ENCODE measurements at places on chromosomes 6 and 20. TPM values are rescaled to one million over a fixed set of nuclear protein-coding genes. Genes with fewer than 3 reads are reported as not detected.

DNA sequence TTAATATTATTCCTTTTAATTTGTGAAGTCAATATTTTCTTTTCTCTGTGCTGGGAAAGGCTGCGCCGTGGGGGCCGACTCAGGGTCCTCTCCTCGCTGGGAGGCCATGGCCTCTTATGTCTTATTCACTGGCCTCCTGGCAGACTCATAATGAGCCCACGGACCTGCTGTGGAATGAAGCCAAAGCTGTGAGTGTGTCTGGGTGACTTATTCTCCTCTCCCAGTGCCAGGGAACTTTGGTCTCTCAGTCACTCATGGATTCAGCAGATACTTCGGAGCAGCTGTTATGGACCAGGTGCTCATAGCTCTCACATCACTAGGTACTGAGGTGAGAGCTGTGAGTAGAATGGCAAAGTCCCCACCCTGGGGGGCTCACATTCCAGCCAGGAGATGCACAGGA is 297.6 kb downstream of the CDH26 start:
- no peak for DNase-seq
- H3K27ac ChIP-seq, result no peak overlapping the region
- no peak overlapping the region for H3K4me3 ChIP-seq
- no peaks in the 10 kb centered on the region for H3K27me3 ChIP-seq
- H3K36me3 ChIP-seq, result no peaks in the 10 kb centered on the region

ANKEF1 gene
- 4.8 TPM for total RNA-seq

DNA sequence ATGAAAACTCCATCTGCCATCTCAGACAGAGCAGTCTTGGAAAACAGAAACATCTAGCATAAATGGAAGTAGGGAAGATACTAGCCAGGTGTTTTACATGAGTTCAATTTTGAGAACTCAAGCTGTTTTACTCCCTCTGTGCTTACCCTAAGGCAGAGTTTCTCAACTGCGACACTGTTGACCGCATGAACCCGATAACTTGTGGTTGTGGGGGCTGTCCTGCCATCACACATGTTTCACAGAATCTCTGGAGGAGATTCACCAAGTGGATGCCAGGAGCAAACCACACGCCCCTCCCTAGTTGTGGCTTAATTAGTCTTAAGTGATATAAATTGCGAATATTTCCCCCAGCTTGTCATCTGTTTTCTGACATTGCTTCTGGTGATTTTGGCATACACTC is 2.3 kb upstream of the SERPINB6 start:
- H3K36me3 ChIP-seq, result no peaks in the 10 kb centered on the region
- no peak overlapping the region for H3K4me3 ChIP-seq
- H3K27me3 ChIP-seq, result no peaks in the 10 kb centered on the region
- no peaks in the 10 kb centered on the region for H3K4me1 ChIP-seq
- peak; percentile 17 for DNase-seq

GRCh38 chr20:12201289-12201991 is 283.7 kb downstream of the BTBD3 start:
- H3K36me3 ChIP-seq, result no peaks in the 10 kb centered on the region
- H3K4me1 ChIP-seq, result no peaks in the 10 kb centered on the region
- no peak overlapping the region for H3K4me3 ChIP-seq
- no peak for DNase-seq

DNA sequence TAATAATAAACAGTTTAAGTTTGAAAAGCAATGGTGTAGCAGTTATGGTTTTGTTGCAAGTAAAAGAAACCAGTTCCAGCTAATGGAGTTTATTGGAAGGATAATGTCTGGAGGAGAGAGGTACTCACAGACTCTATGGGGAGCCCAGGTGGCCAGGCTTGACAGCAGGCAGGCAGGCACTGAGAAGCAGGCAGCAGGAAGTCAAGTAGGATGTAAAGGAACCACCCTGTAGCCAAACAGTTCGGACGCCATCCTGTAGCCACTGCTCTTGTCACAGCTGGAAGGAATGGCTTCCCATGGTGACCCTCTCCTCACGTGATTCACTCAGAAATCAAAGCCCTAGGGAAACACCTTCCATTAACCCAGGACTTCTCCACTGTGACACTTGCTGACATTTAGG is 96.7 kb upstream of the MC3R start:
- no peak for DNase-seq
- H3K4me3 ChIP-seq, result no peak overlapping the region
- H3K4me1 ChIP-seq, result no peaks in the 10 kb centered on the region
- H3K36me3 ChIP-seq, result no peaks in the 10 kb centered on the region
- no peaks in the 10 kb centered on the region for H3K27me3 ChIP-seq

- H3K4me1 ChIP-seq, result no peaks in the 10 kb centered on the region
- H3K4me3 ChIP-seq, result no peak overlapping the region
- H3K27me3 ChIP-seq, result no peaks in the 10 kb centered on the region
- H3K36me3 ChIP-seq, result no peaks in the 10 kb centered on the region
- no peak for DNase-seq
Observed at GRCh38 chr6:93735099-93735498, 315.7 kb upstream of the EPHA7 start.

GRCh38 chr20:21496452-21496851 is 17.4 kb downstream of the NKX2-2 start:
- H3K27ac ChIP-seq, result no peak overlapping the region
- no peak for DNase-seq
- H3K36me3 ChIP-seq, result no peaks in the 10 kb centered on the region
- no peaks in the 10 kb centered on the region for H3K27me3 ChIP-seq

- no peaks in the 10 kb centered on the region for H3K4me1 ChIP-seq
- no peak overlapping the region for H3K27ac ChIP-seq
- H3K27me3 ChIP-seq, result no peaks in the 10 kb centered on the region
- no peak for DNase-seq
- H3K36me3 ChIP-seq, result no peaks in the 10 kb centered on the region
Observed at GRCh38 chr6:163457637-163458561, 43.4 kb downstream of the QKI start.

CRISP2 gene
- not detected for total RNA-seq

- DNase-seq, result no peak
- peak overlapping the region; percentile 85 for H3K4me3 ChIP-seq
- peak overlapping the region; percentile 82 for H3K27ac ChIP-seq
- H3K36me3 ChIP-seq, result peaks cover 11% of the 10 kb centered on the region
- H3K27me3 ChIP-seq, result no peaks in the 10 kb centered on the region
Observed at GRCh38 chr20:35699957-35700624, 886 bp downstream of the ROMO1 start.

GRCh38 chr6:104957301-104958177 is 632 bp downstream of the LIN28B start:
- peaks cover 35% of the 10 kb centered on the region for H3K27me3 ChIP-seq
- no peaks in the 10 kb centered on the region for H3K36me3 ChIP-seq
- no peak overlapping the region for H3K4me3 ChIP-seq

- H3K36me3 ChIP-seq, result no peaks in the 10 kb centered on the region
- H3K27me3 ChIP-seq, result no peaks in the 10 kb centered on the region
- H3K4me3 ChIP-seq, result no peak overlapping the region
- peaks cover 18% of the 10 kb centered on the region for H3K4me1 ChIP-seq
- H3K27ac ChIP-seq, result no peak overlapping the region
Observed at GRCh38 chr20:50527068-50527605, 17.0 kb downstream of the PTPN1 start.

DNA sequence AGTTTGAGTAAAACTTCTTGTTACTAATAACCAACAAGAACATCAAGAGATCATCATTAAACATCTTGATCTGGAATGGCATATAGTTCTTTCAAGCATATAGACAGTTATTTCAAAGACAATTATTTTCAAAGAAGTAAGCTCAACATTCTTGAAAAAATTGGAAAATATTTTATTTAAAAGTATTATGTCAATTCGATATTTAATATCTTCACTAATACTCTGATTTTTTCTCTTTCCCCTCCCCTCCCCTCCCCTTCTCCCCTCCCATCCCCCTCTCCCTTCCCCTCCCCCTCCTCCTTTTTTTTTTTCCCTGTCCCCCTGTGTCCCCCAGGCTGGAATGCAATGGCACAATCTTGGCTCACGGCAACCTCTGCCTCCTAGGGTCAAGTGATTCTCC is 82.8 kb downstream of the SASH1 start:
- H3K27me3 ChIP-seq, result no peaks in the 10 kb centered on the region
- H3K36me3 ChIP-seq, result no peaks in the 10 kb centered on the region
- DNase-seq, result no peak

DNA sequence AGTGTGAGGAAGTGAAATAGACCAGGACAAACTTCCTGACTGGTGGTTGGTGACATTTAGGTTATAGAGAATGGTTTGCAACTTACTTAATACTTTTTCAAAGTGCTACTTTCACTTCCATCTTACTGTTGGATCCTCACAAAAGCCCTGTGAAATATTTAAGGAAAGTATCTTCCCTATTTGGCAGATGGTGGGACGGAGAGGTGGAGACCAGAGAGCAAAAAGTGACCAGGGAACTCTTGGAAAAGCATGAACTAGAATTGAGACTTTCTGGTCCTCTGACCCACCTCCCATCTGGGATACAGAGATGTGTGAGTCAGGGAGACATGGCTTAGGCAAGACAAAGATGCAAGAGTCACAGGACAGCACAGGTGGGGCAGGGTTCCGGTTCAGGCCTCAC is 3.0 kb downstream of the TRIM10 start:
- no peaks in the 10 kb centered on the region for H3K4me1 ChIP-seq
- no peak overlapping the region for H3K4me3 ChIP-seq
- DNase-seq, result no peak
- no peaks in the 10 kb centered on the region for H3K27me3 ChIP-seq
- no peak overlapping the region for H3K27ac ChIP-seq

DNA sequence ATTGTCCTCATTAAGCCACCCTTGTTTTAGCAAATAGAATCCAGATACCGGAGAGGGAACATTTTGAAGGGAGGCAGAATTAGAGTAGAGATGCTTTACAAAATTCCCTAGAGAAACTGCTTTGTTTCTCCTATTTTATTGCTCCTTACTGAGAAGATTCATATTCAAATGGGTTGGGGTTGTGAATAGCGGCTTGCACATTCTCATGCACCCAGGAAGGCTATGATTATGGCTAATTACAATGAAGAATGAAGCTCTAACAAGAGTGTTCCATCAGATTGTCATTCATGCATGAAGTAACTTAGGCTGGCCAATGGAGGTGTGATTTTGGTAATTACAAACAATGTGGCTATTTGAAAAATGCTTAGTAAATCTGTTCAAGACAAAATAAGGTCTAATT is 129.6 kb downstream of the PACRG start:
- H3K4me1 ChIP-seq, result no peaks in the 10 kb centered on the region
- no peak for DNase-seq
- H3K4me3 ChIP-seq, result no peak overlapping the region
- no peaks in the 10 kb centered on the region for H3K27me3 ChIP-seq
- no peak overlapping the region for H3K27ac ChIP-seq

FAM83C gene
- total RNA-seq, result 0.45 TPM

TIAM2 gene
- 5.1 TPM for total RNA-seq

DNA sequence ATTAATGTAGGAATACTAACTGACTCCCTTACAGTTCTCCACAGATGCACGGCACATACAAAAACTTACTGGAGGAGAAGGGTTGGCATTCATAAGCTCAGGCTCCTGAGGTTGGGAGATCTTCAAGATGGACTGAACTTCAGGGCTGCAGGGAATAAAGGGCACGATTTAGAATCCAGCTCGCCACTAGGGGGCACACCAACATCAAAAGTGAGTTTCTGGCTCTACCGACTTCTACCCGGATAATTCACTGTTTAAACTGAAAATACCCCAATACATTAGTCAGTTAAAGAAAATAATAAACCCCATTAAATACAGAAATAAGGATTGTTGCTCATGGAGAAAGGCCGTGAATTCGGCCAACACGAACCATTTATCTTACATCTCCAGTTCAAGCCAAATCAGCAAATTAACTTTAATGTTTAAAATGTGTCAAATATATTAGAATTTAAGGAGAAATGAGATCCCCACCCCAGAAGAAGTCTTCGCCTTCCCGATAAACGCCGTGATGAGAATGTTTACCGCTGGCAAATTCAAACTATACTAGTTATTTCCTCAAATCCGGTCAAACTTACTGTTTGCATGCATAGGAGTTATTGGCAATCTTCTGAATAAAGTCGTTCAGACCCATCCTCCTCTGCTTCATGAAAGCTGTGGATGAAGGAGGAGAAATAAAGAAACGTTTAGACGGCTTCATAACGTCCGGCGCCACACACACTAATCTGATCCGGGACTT is 121.7 kb upstream of the SLC2A12 start:
- H3K4me1 ChIP-seq, result no peaks in the 10 kb centered on the region
- H3K27me3 ChIP-seq, result no peaks in the 10 kb centered on the region
- DNase-seq, result peak; percentile 93
- H3K4me3 ChIP-seq, result peak overlapping the region; percentile 60

DNA sequence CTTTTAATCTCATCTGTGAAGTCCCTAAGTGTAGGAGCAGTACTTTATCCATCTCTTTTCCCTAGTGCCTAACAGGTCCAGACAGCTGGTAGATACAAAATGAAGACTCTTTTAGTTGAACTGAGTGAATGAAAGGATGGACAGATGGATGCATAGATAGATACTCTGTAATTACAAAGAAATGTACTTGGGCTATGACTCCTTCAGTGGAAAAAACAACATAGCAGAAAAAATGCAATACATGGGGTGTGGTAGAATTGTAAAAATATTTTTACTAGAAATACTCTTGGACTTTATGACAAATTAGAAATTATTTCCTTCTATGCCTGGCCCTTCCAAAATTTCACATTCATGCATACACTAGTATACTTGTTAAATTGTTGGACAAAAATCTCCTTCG is 29.3 kb downstream of the KCNQ5 start:
- H3K4me1 ChIP-seq, result no peaks in the 10 kb centered on the region
- H3K27ac ChIP-seq, result no peak overlapping the region
- no peak overlapping the region for H3K4me3 ChIP-seq

- peak within 1 kb of the TSS; percentile 55 for H3K4me3 ChIP-seq
- no peaks in the 10 kb centered on the region for H3K36me3 ChIP-seq
- peak; percentile 70 for DNase-seq
- no peaks in the 10 kb centered on the region for H3K27me3 ChIP-seq
- H3K27ac ChIP-seq, result peak within 1 kb of the TSS; percentile 72
Observed at GRCh38 chr6:46015119-46015968, at the start of gene CLIC5. Gene CLIC5, minus strand, starts transcription at chr6:46015860. Its CDS starts 318 bp downstream, at chr6:46015542.

DNA sequence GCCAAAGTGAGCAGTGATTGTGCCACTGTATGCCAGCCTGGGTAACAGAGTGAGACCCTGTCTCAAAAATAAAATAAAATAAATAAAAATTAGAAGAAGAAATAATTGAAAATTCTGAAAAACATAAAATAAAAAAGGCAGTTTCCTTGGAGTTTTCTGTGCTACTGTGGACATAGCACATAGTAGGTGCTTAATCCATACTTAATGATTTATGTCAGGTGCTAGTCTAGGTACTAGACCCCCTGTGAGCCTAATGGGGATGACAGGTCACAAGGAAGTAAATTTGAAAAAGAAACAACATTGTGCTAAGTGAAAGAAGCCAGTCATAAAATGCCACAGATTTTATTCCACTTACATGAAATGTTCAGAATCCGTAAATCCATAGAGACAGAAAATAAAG is 9.2 kb upstream of the SLC9A8 start:
- H3K36me3 ChIP-seq, result no peaks in the 10 kb centered on the region
- H3K4me3 ChIP-seq, result no peak overlapping the region
- no peak for DNase-seq
- peaks cover 5% of the 10 kb centered on the region for H3K4me1 ChIP-seq

GRCh38 chr6:34300332-34300751 is 51.5 kb upstream of the SMIM29 start:
- H3K4me1 ChIP-seq, result no peaks in the 10 kb centered on the region
- no peak overlapping the region for H3K4me3 ChIP-seq
- no peak for DNase-seq
- no peak overlapping the region for H3K27ac ChIP-seq
- H3K27me3 ChIP-seq, result no peaks in the 10 kb centered on the region

ABHD16B gene
- total RNA-seq, result not detected

LY6G5C gene
- total RNA-seq, result 2.8 TPM

GRCh38 chr6:44094403-44095242 is 32.6 kb downstream of the MRPL14 start:
- peak overlapping the region; percentile 66 for H3K27ac ChIP-seq
- no peaks in the 10 kb centered on the region for H3K27me3 ChIP-seq
- no peaks in the 10 kb centered on the region for H3K4me1 ChIP-seq
- DNase-seq, result peak; percentile 63
- no peaks in the 10 kb centered on the region for H3K36me3 ChIP-seq
- H3K4me3 ChIP-seq, result no peak overlapping the region

RBBP8NL gene
- total RNA-seq, result 12.5 TPM
